ENCODE measurements at places on chromosomes 6 and 20. TPM values are rescaled to one million over a fixed set of nuclear protein-coding genes. Genes with fewer than 3 reads are reported as not detected.
A peak's percentile ranks its signal among the peaks of the same experiment; 100 is the strongest.

The CDH22 gene
- 0.11 TPM for total RNA-seq

The ARG1 gene
- total RNA-seq: not detected

The NKAIN4 gene
- total RNA-seq: not detected

The PI3 gene
- total RNA-seq: not detected

GRCh38 chr20:57804470-57805250 is 94.8 kb upstream of the PMEPA1 start:
- no peak for DNase-seq

GRCh38 chr6:49550492-49551077 is at the start of gene C6orf141:
Gene C6orf141, plus strand, starts transcription at chr6:49550668. Its CDS starts 125 bp downstream, at chr6:49550793.
- peak; percentile 20 for DNase-seq

- DNase-seq: no peak
These were observed 339.3 kb downstream of the BCKDHB start for GRCh38 chr6:80445751-80446150.

DNA sequence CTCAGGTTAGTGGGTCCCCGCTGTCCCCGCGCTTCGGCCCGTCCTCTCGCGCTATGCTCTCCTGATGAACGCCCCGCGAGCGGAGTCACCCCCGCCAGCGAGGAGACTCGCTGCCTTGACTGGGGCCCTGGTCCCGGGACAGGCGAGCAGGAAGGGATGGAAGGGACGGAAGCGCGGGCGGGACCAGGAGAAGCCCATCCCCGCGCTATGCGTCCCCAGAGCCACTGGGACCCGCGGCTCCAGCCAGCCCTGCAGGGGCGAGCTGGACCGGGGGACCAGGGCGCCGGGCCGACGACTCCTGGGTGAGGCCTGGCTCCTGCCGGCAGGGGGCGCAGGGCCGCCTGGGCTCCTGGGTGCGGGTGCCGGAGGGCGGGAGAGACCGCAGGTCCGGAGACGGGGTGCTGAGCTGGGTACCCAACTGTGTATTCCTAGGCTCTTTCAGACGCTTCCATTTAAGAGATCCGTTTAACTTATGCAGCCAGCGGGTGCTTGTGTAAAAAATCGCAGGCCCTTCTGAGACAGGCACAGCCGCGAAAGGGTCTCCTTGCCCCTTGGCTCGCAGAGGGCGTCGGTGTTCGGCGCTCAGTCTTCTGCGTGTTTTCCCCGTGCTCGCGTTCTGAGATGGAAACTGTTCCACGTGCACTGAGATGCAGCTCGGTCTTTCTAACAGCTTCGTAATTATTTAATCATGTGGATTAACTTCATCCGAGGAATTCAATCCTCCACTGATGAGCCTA is 580 bp upstream of the SYCP2 start:
- peak; percentile 17 for DNase-seq

DNA sequence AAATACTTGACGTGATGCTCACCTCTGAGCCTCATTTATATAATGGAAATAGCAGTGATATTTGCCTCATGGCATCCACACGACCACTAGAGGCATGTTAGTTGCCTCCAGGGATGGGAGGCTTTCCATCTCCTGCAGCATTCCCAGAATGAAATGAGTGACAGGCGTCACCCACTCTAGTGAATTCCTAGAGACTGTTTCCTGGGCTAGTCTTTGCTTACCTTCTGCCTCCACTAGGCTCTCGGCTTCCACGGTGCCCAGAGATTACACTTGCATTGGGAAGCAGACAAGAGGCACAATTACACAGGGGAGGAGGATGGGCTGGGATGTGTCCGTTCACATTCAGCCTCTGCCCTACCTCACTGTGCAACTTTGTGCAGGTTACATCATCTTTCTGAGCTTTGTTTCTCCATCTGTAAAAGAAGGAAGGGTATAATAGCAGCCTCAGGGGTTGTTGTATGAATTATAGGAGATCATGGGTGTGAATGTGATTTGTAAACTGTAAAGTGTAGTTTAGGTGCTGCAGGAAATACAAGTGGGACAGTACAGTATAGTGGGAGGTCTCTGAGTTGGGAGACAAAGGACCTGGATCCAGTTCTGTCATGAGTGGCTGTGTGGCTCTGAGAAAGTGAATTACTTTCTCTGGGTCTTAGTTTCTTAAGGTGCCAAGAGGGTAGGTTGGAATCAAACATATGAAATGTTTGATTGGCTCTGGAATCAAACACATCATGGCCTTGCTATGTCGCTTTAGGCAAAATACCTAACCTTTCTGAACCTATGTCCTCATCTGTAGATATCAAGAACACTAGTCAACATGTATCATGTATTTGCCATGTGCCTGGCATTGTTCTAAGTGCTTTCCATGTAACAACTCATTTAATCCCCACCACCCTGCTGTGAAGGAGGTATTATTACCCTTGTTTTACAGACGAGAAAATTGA is 3.6 kb upstream of the VSTM2L start:
- DNase-seq: no peak

DNA sequence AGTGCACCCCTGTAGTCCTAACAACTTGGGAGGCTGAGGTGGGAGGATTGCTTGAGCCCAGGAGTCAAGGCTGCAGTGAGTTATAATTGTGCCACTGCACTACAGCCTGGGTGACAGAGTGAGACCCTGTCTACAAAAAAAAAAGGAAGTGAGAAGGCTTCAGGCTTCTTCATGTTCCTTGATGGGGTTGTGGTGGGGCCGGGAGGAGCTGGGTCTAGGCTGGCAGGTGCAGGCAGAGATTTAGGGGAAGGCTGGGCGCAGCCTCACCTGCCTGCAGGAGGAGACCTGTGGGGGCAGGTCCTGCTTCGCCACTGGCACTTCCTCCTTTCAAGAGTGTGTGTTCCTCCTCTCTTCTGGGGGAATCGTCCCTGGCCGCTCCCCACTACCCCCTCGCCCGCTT is 63.9 kb downstream of the CHMP4B start:
- DNase-seq: no peak

GRCh38 chr6:75213732-75214131 is 7.9 kb upstream of the COL12A1 start:
- DNase-seq: no peak

- DNase-seq: no peak
These were observed 86.8 kb upstream of the SNAP25 start for GRCh38 chr20:10131732-10132345.

DNA sequence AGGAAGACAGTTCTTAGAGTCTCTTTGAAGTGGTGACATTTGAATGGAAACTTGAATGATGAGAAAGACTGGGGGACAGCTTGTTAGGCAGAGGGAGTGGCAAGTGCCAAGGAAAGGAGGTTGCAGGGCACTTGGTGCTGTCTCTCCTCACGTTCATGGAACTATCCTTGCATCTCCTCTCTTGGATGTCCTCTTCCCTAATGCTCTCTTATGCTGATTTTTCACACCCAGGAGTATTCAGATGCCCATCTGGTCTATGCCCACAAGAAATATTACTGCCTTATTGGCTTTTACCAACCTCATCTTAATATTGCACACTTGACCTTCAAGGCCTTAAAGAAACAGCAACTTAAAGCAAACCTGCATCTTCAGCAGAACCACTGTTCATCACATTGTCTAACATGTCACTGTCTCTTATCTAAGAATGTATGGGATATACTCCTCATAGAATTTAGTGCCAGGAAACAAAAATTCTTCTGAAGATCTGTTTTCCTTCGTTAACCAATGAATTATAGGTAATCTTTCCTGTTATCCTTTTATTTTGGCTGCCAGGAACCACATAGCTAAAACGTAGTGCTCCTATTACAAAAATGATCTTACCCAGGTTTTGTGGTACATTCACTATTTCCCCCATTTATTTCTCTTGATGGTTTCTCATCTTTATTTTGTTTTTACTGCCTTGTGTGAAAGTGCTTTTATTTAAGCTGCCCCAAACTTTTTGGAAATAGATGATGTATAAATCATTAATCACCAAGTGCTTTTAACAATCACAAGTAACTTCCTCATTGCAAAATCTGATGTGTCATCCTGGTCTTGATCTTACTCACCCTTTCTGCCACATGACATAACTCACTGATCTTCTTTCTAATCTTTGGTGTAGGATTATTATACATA is 12.8 kb downstream of the RGS17 start:
- DNase-seq: peak; percentile 88
